ENCODE measurements at places on chromosomes 2 and 18.
A peak's percentile ranks its signal among the peaks of the same experiment; 100 is the strongest.

DNA sequence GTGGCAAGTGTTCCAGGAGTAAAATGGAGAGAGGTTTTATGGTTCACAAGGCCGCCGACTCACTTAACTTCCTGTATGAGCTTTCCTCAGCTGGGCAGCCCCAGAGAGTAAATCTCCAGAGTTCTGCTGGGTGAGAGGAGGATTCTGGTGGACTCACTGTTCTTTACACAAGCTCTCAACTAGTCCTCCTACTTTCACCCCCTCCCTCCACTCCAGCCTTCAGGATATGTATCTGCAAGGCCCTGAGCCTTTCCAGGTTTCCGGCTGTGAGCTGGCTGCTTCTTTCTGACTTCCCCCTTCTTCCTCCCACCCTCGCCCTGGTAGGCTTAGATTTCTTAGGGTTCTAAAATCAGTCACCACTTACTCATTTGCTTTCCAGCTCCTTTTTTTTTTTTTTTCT is 34.0 kb downstream of the EML6 start:
- no peak for DNase-seq

DNA sequence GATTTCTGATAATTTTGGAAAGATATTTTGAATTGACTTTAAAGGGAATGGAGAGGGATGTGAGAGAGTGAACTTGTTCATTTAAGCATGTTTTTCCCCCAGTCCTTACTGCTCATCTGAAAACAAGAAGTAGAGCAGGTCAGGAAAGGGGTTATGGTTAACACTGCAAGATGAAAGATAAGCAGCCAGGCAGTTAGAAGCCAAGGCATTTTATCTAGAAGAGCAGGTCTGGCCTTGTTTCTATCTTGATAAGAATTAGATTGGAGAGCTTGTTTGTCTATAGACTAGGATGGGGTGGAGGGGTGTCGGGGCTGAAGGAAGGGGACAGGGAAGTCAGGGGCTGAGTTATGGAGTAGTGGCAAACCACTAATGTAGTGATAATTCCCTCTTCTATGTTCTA is 171.6 kb downstream of the IKZF2 start:
- DNase-seq = no peak

- DNase-seq = no peak
These were observed 549.0 kb downstream of the ZNF804A start for GRCh38 chr2:185147361-185147760.

GRCh38 chr2:176260689-176261088 is 8.6 kb upstream of the MTX2 start:
- no peak for DNase-seq

GRCh38 chr2:119367472-119368099 is 809 bp downstream of the DBI start:
- DNase-seq = no peak

DNA sequence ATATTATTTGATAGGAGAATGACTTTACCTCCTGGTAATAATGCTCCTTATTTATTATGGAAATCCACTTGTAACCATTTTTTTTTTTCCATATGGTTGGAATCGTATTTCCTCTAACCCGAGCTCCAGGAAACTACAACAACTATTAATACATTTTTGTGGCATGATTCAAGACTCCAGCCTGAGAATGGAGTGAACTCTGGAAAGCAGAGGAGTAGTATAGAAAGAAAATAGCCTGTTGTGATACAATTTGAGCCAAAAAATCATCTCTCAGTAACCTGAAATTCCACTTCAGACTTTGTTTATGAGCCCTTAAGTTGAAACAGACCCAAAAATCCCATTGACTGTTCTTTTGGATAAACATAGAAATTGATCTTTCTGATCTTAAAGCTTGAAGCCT is 921.1 kb downstream of the SOCS6 start:
- DNase-seq = no peak

DNA sequence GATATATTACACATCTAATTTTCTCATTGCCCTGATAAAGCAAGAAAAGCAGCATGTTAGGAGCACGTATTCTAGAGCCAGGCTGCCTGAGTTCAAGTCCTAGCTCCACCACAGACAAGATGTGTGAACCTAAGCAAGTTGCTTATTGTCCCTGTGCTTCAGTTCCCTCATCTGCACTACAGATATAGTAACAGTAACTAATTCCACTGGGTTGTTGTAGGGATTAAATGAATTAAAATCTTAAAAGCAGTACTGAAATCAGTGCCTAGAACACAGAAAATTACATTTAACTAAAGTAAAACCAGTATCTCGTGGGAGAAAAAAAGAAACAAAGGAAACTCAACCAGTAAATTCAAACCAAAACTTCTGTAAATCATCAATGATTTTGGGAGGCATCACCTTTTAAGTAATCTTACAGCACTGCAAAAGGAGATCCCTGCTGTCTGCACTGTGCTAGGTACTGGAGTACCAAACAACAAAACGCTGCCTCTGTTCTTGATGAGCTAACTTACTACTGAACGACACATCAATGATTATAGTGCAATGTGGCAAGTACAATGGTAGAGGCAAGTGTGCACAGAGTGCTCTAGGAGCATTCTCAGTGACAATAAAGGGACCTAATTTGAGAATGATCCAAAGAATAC is 7.9 kb downstream of the MAP3K2 start:
- DNase-seq = no peak

DNA sequence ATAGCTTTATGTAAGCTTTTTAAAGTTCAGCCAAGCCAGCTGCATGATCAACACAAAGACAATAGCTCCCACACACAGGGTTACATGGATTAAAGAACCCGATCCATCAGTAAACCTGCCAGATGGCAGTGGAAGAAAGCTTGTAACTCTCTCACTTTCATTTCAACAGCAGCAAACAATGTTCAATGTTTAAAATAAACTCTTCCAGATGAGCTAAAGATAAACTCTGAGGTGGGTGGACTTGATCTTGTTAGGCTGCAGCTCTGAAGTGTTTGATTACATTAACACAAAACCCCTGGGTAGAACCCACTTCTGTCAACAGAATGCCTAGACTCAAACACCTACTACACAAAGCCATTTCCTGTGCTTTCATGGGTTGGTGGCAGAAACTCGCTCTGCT is 13.9 kb downstream of the RDH14 start:
- DNase-seq = peak; percentile 54

GRCh38 chr2:201126308-201127151 is 10.6 kb downstream of the CFLAR start:
- DNase-seq = no peak

DNA sequence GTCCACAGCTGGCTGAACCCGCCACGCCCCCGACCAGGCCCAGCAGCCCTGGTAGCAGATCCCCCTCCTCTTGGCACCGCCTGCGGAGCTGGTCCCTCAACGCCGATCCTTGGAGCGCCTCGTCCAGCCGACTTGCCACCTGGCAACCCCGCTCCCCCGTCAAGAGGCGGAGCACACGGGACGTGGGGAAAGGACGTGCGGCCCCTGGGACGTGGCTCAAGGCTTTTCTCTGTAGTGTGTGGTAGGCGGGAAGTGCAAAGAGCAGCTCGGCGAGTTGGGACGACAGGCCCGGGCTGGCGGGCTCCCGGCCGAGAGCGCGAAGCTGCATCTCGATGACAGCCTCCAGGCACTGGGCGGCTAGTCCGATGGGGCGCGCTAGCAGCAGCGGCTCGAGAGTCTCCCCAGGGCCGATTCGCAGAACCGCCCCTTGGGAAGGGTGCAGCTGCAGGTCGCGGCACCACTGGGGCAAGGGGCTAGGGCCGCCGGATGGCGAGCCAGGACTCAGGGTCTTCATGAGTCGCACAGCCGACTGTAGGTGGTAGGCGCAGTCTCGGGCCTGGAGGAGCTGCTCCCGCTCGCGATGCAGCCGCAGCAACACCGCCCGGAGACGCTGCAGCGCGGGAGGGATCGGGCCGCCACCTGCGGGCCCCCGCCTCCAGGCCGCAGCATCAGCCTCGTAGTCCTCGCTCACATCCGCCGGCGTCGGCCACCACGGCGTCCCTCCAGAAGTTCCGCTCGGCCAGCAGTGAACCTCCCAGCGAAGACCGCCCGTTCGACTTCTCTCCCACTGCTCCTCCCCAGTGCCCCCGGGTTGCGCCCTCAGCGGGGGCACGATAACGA is 617 bp downstream of the CCDC142 start:
- DNase-seq = no peak

DNA sequence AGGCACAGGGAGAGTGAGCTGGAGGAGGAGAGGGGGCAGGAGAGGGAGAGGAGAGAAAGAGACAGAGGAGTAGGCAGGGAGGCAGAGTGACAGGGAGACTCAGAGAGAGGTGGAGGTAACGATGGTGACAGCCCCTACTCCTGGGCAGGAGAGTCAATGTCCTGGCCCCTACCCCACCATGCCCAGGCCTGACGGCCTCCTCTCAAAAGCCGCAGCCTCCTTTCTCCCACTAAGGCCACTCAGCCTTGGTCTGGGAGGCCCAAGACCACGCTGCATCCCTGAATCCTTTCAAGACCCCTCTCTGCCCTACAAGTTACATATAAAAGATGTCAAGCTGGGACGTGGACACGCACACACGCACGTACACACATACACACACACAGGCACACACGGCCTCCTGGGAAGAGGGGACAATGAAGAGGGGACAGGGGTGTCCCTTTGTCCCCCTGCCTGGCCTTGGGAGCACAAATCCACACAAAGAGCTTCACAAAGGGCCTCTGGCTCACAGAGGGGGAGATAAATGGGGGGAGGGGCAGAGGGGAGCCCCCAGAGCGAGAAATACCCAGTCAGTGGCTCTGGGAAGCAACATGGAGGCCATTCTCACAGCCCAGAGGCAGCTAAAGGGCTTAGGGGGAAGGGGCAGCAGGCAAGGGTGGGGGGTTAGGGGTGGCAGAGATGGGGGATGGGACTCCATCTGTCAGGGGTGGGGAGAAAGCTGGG is 19.5 kb upstream of the TNS1 start:
- DNase-seq = no peak

GRCh38 chr2:10039658-10040410 is 3.5 kb upstream of the KLF11 start:
- DNase-seq = no peak

GRCh38 chr2:210172219-210172575 is 988 bp upstream of the KANSL1L start:
- DNase-seq = no peak

Data from NCI-H1417 treated with DMSO at 0.1 percent for 48 hours (cell line).